ENCODE measurements at places on chromosomes 2 and 18.

DNA sequence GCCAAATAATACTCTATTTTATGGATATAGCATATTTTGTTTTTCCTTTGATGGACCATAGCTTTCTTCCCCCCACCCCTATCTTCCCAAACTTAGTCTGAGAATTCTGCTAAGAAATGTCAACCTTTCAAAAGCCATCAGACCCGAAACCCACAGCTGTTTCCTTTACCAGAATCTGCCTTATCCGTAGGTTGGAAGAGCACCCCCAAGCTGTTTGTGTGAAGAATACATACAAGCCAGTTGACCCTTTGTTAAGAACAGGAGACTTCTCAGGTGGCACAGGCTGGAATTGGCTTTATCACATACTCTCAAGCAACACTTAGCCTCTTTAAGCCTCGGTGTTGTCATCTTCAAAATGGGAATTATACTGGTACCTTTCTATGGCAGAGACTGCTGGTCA lies 135.1 kb downstream of the ACTR3 start:
- DNase-seq: no peak

DNA sequence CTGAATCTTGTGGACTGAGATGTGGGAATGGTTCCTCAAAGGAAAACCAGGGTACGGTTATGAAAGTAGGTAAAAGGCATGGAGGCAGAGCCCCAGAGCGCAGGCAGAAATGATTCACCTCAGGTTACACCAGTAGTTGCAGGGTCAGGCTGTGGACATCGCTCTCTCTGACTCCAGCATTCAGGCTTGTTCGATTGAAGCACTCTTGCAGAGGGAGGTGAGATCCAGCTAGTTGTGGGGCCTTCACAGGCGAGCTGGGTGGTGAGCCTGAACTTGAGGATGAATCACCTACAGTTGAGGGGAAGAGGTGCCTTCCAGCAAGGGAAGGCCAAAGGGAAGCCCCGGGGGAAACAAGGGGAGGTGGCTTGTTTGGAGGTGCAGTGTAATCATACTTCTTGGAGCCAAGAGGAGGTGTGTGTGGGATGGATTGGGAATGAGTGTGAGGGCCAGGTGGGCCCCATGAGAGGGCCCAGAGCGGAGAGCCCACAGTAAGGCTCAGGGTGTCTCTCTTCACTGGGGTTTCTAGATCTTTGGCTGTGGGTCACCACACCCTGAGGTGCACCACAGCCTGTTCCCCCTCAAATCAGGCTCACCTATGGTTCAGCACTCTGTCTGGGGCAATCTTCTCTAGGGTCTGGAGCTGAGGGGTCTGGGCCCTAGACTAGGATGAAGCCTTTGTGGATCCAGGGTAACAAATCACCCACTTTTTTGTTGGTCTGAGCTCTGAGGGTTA lies 48.5 kb upstream of the MCFD2 start:
- DNase-seq: no peak

GRCh38 chr2:85899849-85900248 lies 11.1 kb upstream of the ST3GAL5 start:
- no peak for DNase-seq

- no peak for DNase-seq
Observed at GRCh38 chr2:48253301-48253700, 276.7 kb upstream of the STON1 start.

DNA sequence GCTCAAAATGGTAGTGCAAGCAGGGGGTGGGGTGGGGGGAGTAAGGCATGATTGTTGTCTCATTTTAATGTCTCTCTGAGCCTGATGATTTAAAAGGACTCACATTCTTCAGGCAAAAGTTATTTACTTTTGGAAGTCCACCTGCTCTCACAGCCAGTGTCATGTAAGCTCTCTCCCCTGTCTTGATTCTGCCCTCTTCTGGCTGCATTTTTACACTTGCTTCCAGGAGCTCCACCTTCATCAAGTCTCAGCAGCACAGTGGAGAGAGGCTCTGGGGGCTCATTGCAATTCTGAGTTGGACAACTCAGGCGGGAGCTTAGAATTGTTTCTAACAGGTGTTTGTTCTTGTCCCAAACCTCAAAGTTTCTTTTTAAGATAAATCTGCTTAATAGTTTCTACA lies 39.2 kb downstream of the GNAL start:
- DNase-seq: no peak

GRCh38 chr18:78816916-78817315 lies 162.7 kb upstream of the SALL3 start:
- no peak for DNase-seq

DNA sequence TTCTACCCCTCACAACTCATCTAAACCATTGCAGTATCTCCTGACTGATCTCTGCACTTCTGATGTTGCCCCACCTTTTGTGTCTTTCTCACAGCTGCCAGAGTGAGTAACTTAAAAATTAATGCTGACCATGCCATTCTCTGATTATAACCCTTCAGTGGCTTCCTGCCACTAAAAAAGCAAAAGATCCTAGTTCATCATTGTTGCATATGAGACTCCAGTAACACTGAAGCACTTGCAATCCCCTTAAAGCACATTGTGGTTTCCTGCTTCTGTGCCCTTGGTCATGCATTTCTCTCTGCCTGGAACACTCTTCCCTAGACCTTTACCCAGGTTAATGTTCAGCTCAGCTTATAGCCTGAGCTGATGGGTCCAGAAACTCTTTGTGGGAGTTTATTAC lies 95.1 kb upstream of the WDSUB1 start:
- peak; percentile 21 for DNase-seq

- DNase-seq: no peak
Observed at GRCh38 chr2:207253666-207254345, 88.1 kb upstream of the KLF7 start.

GRCh38 chr2:47058003-47058931 lies 96.8 kb downstream of the STPG4 start:
- DNase-seq: no peak
